ENCODE measurements at places on chromosomes 2 and 18.
A peak's percentile ranks its signal among the peaks of the same experiment; 100 is the strongest.

DNA sequence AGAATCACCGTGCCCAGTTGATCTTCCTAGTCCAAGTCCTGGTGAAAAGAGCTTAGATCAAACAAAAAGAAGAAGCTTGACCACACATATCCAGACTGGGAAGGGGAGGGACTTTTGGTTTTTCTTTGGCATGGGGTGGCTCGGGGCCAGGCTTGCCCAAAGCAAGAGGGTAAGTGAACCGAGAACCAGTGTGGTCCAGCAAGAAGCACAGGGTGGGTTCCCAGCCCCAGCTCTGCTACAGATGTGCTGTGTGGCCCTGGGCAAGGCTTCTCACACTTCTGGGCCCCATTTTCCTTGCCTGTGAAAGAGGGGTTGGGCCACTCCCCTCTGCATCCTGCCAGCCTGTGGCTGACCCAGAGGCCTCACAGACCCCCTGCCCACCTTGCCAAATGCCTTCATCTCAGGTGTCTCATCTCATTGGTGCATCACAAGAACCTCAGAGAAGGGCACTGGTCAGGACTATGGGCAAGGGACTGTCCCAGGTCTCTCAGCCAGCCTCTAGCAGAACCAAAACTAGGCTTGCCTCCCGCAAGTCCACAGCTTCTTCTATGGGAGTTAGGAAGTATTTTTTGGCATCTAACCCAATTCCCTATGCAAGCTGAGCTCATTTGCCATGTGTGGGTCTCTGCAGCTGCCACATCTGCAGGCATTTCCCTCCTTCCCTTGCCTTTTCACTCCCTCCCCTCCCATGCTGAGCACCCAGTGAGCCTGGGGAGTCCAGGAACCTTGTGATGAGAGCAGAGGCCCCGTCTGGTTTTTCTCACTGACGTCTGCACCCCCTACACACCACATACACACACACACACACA lies 6.9 kb downstream of the ATP6V1B1 start:
- no peak for DNase-seq

DNA sequence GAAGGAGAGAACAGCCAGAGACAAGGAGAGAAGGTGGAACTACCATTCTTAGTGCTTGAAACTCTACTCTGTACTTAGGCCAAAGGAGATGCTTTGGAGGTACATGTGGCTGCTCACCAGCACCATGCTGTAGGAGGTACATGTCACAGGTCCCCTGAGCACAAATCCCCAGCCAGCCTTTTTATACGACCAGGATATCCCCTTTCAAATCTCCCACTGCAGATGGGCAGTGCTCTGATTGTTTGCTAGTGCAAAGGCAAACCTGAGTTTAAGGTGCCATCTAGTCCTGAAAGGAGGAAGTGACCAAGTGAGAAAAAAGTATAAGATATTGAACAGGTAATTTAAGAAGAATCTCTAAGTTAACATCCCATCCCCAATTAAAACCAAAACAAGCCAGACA lies 17.1 kb upstream of the TTC21B start:
- no peak for DNase-seq

DNA sequence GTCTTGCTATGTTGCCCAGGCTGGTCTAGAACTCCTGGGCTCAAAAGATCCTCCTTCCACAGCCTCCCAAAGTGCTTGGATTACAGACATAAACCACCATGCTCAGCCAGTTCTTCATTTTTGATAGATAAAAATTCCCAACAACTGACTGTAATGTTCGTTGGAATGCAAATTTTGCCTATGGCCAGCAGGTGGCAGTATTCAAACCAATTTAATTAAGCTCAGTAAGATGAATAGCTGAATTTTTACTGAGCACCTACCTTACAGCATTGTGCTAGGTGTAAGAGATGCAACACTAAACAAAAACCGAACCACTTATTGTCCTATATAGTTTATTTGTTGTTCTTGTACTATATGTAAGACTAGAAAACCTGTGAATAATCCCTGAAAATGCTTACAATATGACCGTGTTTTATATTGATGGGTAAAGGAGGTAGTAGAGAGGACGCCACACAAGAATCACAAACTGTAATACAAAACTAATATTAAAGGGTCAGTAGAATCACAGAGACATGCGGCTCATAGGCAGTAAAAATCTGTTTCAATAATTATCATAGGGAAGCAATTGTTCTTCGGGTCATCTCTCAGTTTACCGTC lies 8.2 kb upstream of the TMEM182 start:
- peak; percentile 37 for DNase-seq

- DNase-seq: no peak
These were observed 367.2 kb downstream of the MTX2 start for GRCh38 chr2:176636401-176636800.

GRCh38 chr2:207151048-207151447 lies 14.7 kb downstream of the KLF7 start:
- no peak for DNase-seq

DNA sequence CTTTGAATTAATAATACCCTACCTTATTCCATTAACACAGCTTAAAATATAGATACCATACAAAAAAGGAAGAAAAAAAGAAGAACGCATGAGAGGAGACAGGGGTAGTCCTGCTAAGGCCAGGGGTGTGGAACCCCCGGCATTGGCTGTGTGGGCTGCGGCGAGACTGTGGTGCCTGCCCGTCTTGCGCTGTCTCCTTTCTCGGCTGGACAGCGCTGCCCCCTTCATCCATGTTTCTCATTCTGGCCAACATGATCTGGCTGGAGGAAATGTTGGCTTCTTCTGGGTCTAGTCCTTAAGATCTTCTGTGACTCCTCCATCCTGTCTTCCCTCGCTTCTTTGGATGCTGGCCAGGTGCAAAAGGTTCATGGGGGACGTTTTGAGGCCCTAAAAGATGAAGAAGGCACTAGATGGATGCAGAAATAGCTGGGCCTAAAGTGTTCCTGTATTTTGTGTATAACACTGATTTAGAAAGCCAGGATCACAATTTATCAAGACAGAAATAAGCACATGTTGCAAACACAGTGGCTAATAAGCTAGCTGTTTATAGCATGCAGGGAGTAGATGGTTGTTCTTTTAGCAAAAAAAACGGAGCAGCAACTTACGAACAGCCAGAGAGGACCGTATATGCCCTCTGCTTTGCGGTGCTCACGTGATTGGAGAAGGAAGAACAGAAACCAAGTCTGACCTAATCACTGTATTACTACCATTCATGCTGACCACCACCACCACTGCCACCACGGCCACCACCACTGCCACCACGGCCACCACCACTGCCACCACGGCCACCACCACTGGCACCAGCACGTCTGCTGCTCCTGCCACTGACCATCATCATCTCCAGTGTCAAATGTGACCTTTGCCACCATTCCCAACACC lies 71.7 kb upstream of the ASB18 start:
- DNase-seq: no peak

GRCh38 chr2:20620696-20621365 lies 30.1 kb downstream of the HS1BP3 start:
- no peak for DNase-seq

DNA sequence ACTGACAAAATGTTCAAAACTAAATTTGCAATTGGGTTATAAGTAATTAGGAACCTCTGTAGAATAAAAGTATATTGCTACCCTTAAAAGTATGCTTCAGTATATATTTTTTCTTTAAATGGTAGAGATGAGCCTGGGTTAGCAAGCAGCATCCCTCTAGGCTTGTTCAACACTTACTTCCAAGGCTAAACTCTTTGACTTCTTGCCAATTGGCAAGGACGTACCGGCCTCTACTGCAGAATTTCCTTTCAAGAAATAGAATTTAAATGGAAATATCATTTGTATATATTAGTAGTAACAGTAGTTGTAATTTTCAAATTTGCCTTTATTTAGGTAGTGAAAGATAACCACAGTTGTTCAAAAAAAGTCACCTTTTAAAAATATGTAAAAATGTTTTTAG lies 105.1 kb upstream of the SLC38A11 start:
- DNase-seq: no peak

DNA sequence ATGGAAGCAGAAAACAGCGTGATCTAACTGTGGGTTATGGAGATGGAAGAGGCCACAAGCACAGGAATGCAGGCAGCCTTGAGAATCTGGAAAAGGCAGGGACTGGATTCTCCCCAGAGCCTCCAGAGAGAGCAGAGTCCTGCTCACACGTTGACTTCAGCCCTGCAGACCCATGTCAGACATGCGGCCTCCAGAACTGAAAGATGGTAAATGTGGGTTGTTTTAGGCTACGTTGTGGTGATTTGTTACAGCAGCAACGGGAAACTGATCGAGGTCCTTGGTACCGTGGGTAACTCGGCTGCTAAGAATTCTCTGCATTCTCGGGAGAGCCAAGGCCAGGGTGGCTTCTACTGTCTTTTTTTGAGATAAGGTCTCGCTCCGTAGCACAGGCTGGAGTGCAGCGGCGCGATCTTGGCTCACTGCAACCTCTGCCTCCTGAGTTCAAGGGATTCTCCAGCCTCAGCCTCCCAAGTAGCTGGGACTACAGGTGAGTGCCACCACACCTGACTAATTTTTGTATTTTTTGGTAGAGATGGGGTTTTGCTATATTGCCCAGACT lies 97.1 kb downstream of the ACKR3 start:
- no peak for DNase-seq

DNA sequence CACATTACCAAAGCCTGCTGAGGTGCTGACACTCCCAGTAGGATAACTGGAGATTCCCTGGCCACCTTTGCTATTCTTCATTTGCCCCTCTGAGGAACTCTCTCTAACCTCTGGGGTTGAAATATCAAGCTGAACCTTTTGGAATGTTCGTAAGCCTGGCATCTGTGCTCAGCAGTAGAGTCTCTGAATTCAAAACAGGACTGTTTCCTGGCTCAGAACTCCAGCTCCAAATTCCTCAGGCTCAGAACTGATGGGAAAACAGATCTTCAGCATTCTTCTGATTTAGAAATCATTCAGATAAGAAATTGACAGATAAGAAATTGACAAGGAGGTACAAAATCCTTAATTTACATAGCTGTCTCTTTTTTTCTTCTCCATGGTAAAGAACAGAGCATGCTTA lies 22.2 kb upstream of the POU3F3 start:
- DNase-seq: no peak

DNA sequence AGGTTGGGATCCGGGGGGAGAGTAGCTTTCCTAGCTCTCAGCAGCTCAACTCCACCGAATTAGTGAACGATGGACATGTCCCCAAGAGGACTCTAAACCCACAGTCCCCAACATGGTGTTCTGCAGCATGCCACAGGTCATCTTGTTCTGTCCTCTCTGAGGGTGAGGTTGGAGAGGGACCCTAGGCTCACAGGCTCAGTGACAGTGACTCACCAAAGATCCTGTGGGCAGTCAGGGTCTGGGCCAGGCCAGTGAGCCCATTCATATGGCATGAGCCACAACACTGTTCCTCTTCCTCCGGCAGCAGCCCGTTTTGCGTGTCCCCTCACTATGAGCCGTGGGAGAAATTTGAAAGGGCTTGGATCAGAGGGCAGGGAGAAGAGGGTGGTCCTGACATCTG lies 2.8 kb upstream of the SLC20A1 start:
- no peak for DNase-seq

DNA sequence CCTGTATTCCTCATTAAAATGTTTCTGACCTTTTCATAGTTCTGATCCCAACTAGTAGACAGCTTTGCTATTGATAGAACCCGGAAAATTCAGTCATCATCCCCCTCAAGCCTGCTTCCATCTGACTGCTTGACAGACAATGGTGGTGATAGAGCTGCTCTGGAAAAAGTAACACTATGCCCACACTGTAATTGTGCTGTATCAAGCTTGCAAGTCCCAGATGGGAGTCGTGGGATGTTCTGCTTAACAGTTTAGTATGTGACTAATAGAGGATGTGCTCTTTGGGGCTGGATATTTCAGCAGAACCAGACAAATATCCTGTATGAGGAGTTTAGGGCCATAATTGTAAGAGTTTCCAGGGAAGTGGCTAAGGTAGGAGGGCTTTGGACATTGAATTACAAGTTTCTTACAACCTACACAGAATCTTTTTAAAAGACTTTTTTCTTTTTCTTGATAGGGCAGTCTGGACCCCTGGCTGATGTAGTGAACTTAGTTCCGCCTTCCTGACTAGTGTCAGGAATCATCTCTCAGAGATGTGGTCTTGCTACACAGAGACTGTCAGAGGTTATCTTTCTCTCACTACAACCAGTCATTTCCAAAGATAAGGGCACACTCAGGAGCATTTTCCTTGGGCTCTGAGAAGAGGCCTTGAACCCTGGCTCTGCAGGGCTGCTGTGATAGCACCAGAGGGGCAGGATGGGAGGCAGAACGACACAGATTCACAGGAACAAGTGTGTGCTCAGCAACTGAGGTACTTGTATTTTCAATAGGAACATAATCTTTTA lies 158.0 kb upstream of the RBMS1 start:
- no peak for DNase-seq

DNA sequence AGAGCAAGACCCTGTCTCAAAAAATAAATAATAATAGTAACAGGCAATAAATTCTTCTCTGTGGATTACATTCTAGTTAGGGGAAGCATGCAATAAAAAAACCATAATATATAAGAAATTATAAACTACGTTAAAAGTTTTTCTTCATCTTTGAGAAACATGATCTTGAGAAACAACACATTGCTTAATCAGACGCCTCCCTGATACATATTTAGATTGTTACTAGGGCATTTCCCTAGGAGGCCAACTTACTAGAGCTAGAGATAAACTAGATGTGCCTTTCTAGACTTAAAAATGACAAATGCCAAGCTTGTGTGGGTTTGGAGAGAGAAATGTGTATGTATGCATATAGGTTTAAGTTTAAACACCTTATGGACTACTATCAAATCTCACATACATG lies 76.3 kb upstream of the GALNT5 start:
- DNase-seq: no peak

GRCh38 chr2:226609366-226609765 lies 190.3 kb downstream of the IRS1 start:
- no peak for DNase-seq

DNA sequence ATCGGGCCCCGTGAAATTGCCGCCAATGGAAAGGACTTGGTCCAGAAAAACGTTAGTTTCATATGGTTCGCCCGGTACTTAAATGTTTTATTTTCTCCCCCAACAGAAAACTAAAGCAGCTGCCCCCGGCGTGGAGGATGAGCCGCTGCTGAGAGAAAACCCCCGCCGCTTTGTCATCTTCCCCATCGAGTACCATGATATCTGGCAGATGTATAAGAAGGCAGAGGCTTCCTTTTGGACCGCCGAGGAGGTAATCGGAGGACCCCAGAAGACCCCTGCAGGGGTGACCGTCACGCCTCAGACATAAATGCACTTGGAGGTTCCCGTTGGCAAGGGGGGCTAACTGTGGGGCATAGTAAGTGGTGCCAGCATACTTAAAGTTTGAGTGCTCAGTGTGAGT lies 742 bp downstream of the RRM2 start:
- no peak for DNase-seq

DNA sequence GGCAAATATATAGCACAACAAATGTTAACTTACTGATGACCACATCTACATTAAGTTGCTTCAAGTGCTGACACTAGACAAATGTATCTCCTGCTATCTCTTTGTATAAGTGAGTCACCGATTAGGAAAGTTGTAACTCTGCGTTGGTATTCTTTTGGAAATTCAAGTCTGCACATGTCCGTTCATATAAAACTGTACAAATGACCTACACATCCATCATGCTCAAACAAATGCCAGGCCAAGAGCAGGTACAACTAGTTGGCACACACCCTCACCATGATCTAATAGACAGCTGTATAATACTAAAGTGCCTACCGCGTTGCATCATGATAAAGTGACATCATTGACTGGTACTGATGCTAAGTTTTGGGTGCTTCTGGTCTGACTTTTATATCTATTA lies 141.1 kb downstream of the RBMS1 start:
- DNase-seq: no peak

GRCh38 chr2:230234845-230235244 lies 9.3 kb downstream of the SP140 start:
- no peak for DNase-seq

All from NCI-H446 treated with DMSO at 0.1 percent for 48 hours (cell line).